Breast epithelium (tissue), 4 donors: ENCODE measurements at places on chromosomes 5 and 9. TPM values are rescaled to one million over a fixed set of nuclear protein-coding genes. Genes with fewer than 3 reads are reported as not detected.

Gene ITK
- total RNA-seq, result 3.3 TPM

Gene HMMR
- not detected for total RNA-seq

Gene DPYSL3
- total RNA-seq, result 73.1 TPM

Gene DRD1
- under 0.01 TPM for total RNA-seq

DNA sequence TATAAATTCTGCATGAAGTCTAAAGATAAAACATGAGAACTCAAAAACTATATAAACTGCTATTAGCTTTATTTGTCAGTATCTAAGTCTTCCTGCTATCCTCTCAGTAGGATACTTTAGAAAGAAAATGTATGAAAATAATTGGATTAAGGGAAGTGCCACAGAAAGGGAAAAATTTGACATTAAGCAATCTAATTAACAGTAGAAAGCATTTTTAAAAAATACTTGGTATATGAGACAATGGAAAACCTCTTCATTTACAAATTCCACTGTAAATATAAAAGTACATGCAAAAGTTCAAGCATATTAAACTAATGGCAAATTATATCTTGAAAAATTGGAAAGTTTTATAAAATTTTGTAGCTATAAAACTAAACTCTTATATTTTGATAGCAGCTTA, 518.6 kb upstream of the NUDT12 start:
- no peak for DNase-seq

- DNase-seq, result no peak
Observed at GRCh38 chr9:77561331-77562018, 86.6 kb downstream of the GNA14 start.

DNA sequence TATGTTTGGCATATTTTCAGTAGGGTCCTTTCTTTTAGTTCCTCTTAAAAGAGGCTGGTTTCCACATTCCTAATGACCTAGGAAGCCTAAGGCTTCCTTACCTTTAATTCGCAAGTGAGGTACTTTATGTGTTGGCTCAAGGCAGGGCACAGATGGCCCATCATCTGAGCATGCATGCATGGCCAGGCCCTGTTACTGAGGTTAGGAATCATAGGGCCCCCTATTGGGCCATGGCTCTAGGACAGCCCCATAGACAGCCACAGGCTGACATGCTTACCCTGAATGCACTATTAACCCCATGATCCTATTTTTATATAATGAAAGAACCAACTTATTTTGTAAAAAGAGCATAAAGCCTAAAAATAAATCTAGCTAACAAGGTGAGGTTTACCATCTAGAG, 271.4 kb downstream of the ELAVL2 start:
- DNase-seq, result no peak

DNA sequence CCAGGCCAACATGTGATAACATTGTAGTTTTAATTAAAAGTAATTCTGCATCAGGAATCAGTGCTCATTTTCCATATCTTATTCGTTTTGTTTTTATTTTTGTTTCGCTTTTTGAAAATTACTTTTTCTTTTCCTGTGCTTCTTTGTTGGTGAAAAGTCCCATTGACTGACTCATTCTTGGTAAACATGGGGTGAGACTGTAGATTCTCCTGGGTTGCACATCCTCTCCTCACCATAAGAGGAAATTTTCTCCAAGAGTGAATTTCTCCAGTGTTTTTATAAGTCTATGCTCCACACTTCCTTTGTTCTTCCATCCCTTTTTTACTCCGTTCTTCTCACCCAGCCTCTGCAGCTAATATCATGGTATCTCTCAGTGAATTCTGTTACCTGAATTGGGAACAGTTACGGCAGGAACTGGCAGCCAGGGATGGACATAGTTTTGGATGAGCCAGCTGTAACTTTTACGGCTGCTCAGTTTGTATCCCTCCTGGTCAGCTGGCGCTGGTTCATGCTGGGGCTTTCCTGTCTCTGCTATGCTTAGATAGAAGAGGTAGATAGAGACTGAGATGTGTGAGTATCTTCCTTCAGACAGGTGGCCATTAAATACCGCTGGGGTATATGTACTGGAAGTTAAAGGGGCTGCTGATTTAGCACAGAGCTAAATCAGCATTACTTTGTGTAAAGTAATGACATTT, 80.0 kb downstream of the MAN2A1 start:
- no peak for DNase-seq

DNA sequence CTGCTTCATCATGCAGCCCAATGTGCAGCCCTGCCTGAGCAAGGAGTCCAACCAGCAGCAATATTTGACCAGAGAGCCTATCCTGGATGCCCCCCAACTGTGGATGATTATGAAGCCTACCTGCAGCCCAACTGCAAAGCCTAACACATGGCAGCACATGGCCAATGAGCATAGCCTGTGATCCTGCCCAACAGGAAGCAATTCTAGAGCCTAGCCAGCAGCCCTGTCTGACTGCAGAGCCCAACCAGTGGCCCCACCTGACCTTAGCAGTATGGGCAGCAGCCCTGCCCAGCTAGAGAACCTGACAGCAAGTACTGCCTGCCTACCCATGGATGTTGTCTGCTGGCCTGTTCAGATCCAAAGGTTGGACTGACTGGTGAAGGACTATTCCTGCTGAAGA, 97.3 kb upstream of the SH3GL2 start:
- DNase-seq, result no peak

DNA sequence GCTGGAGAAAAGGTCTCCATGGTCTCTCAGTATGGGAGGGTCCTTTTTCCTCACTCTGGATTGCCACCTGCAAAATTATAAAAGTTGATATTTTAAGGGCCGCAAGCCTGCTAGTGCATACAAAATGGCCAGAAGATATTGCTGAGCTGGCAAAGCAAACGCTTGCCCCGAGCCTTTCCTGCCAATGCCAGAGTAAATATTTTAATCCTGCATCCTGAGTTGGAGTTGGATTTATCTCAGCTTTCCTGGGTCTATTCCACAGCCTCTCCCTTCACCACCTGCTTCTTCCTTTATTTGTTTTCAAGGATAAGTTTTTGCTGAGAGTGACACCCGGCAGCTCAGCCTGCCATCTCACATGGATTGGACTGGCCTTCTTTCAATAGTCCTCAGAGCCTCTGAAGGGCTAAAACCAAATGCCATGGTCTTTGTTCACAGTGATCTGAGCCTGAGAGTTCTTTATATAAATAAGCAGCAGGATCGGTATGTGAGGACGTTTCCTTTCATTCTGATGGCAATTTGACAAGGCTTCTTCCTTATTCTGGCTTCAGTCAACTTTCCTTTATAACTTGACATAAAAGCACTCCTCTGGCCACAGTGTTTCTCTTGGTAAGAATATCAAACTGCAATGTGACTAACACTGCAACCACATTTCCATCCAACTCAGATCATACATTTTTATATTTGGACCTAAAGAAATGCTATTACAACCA, 170.1 kb downstream of the ADAMTS12 start:
- no peak for DNase-seq

DNA sequence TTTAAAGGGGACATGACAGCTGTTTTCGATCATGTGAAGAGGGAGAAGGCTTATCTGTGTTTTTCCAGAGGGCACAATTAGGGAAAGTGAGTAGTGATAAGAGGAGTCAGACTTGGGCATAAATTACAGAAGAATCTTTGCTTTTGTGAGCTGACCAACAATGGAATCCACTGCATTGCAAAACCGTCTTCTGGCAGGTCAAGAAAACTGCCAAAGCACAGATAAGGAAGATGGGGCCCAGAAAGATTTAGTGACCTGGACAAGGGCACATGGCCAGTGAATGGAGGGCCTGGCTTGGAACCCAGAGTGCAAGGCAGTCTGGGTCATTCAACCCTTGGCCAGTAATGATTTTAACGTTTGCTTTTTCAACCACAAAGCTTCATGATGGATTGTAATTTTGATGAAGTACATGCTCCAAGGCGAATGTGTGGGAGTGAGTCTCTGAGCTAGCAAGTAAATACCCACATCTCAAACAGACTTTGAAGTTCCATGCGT, 153.2 kb upstream of the MAST4 start:
- DNase-seq, result no peak

DNA sequence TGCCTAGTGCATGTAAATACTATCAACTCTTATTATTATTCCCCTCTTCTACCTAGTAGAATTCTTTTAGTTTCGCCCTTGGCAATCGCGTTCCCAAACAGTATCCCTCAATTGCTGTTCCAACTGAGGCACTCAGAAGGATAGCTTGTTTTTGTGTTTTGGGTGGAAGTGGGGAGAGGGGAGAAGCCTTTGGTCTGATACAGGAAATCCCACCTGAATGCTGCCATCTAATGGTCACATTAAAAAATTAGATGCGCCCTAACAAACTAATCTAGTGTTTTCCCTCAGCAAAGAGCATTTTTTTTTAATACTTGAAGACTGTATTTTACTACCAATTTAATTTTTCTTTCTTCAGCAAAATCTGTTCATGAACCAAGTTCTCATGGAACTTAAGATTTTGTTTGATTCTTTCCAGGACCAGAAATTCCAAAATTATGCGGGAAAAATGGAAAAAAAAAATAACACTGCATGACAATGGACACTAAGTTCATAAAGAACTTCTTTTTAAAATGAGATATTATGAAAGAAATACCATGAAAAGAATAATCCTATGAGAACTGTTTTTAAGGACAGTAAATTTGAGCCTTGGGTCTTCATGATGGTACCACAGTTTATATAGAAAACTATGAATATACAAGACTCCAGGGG, 22.2 kb upstream of the GLDC start:
- no peak for DNase-seq

DNA sequence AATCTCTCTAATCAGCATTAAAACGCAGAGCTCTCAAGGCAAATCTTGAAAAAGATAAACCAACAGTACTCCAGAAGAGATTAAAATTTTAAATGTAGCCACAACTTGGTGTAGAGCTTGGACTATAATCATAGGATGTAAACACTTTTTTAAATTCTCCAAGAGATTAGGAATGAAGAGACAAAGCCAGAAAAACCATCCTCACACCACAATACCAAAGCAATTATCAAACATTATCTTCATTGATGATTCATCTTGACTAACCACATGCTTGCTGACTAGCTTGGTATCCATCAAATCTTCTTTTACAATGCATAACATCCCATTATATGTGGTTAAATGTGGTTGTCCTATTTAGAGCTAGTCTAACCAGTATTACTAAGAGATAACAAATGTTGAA, 815.1 kb downstream of the TLE1 start:
- DNase-seq, result no peak

DNA sequence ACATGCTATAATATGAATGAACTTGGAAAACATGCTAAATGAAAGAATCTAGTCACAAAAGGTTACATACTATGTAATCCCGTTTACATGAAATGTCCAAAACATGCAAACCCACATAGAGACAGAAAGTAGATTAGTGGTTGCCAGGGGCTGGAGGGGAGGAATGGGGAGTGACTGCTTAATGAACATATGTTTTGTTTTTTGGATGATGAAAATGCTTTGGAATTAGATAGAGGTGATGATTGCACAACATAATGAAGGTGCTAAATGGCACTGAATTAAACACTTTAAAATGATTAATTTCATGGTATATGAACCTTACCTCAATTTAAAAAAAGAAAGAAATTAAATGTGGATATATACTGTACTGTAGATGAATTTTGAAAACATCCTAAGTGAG, 17.6 kb upstream of the NDFIP1 start:
- no peak for DNase-seq

GRCh38 chr5:115321309-115321708, 24.9 kb upstream of the CCDC112 start:
- no peak for DNase-seq

GRCh38 chr5:133531178-133531577, 81.2 kb downstream of the FSTL4 start:
- no peak for DNase-seq

GRCh38 chr9:127061411-127061810, 61.0 kb downstream of the ANGPTL2 start:
- DNase-seq, result no peak

GRCh38 chr5:94433397-94434163, 184.8 kb downstream of the KIAA0825 start:
- DNase-seq, result no peak

DNA sequence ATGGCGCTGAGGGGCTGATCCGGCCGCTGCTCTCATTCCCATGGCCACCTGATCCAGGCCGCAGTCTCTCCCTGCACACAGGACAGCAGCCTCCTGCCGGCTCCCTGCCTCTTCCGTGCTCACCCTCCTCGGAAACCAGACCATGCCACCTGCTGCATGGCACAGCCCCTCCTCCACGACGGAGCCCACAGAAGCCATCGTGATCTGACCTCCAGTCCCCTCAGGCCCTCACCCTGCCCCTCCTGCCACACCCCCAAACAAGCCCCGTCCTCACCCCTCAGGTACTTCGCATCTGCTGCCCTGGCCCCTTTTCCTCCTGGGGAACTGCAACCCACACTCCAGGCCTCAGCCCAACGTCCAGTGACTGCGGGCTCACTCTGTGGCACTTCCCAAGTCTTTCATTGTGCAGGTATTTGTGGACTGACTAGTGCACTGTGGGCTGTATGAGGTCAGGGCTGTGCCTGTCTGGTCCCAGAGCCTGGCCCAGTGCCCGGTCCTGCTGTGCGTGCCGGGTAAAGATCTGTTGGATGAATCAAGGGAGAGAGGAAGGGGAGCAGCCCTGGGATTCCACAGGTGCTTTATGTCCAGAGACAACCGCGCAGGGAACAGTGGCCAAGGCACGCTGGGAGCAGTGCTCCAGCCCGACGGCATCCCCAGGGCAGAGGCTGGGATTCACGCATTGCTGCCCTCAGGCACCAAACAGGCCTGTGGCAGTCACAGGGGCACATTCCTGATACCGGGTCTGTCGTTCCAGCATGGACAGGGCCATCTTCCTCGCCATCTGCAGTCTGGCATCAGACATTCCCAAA, 86.1 kb downstream of the ADAMTS2 start:
- peak; percentile 43 for DNase-seq

GRCh38 chr5:90347462-90347861, 62.1 kb downstream of the CETN3 start:
- DNase-seq, result no peak

DNA sequence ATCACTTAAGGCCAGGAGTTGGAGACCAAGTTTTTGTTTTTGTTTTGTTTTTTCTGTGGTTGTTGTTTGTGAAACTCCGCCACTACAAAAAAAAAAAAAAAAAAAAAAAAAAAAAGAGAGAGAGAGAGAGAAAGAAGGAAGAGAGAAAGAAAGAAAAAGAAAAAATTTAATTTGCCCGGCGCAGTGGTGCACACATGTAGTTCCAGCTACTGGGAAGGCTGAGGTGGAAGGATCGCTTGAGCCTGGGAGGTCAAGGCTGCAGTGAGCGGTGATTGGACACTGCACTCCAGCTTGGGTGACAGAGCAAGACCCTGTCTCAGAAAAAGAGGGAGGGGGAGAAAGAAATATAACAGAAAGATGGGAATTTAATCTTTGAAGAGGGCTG, 902 bp downstream of the THG1L start:
- DNase-seq, result no peak

- no peak for DNase-seq
Observed at GRCh38 chr5:165836046-165836445, 2330.6 kb downstream of the MAT2B start.
